ENCODE measurements at places on chromosomes 7 and 10. TPM values are rescaled to one million over a fixed set of nuclear protein-coding genes. Genes with fewer than 3 reads are reported as not detected.

DNA sequence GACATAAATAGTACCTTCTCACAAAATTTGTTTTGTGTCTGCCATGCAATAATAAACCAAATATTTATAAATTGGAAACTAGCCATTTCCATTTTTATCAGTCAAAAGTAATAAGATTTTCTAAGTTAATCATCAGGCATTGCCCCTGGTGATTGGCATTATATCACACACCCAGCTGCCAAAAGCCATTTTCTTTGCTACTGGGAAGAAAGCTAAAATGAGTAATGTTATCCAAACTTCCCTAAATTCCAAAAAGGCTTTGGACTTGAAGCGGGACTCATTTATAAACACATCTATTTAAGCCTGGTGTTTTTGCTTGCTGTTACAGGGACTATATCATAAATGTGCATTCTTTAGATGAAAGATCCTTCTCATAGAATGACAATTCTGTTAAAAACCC lies 86.0 kb downstream of the AKR1D1 start:
- DNase-seq: no peak

DNA sequence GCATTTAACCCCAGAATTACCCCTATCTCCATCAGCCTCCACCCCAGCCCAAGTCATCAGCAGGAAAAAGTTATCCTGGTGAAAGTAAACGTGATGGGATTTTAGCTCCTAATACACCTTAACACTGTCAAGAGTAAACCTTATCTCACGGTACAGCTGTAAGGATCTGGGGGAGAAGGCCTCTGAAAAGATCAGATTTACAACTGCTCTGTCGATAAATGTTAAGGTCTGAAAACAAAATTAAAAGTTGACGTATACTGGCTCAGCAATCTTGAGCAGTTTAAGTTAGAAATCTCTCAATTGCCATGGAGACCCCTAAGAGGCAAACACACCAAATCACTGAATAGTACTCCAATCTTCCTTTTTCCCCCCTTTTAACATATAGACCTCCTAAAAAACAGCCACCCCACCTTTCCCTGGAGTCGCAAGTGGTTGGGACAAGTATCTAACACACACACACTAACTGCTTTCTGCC lies 6.1 kb downstream of the SKAP2 start:
- DNase-seq: no peak

GRCh38 chr7:156432018-156432417 lies 208.6 kb upstream of the RNF32 start:
- no peak for DNase-seq

OR2A42 gene
- under 0.01 TPM for total RNA-seq

DNA sequence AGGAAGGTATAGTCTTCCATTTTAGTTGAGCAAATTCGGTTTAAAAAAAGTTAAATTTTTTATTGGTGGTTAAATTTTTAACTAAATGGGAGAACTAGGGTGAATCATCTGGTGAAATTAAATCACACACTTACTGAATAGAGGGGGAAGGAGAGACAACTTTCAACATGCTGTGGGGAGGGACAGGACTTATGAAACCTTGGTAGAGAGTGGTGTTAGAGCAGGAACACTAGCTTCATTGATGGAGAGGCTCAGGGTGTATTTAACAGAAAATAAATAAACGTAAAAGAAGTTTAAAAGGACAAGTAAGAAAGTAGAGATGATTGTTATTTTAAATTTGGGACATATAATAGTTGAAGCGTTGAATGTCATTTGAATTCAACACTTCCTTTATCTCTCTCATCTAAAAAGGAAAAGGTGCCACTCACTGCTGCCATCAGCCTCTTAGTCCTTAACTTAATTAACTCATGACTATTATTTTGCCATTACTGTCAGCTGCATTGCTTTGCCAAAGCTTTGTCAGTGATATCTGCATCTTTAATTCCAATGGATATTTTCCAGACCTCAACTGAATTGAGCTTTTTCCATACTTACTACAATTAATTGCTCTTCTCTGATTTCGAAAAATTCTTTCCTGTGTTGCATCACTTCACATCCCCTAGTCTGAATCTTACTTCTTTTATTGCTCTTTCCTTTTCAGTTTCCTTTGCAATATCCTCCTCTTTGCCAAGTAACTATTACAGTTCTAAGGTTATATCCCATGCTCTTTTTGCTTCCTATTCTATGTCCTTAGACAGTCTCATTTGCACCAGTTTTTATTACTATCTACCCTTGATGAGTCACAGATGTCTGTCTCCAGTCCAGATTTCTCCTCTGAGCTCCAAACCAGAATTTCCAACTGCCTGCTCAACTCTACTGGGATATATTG lies 71.7 kb downstream of the GNAT3 start:
- peak; percentile 73 for DNase-seq

DNA sequence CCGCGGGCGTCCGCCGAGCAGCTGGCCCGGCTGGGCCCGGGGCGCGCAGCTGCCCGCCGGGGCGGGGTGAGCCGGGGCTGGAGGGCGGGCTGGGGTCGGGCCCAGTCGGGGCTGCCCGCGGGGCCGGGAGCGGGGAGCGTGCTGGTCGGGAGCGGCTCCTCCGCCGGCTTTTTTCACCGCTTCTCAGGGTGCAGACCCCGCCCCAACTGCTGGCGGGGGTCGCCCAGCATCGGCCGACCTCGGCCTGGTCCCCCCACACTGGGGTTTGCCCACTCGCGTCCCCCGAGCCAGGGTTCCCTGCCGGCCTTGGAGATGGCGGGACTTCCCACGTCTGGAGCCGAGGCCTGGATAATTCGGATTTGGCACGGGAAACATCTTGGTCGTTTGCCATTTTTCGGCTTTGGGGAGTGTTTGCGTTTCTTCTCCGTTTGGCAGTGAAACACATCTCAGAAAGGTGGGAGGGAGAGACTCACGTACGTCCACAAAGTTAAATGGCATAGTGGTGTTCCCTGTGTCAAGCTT lies 432 bp downstream of the TMEM248 start:
- peak; percentile 53 for DNase-seq

- DNase-seq: no peak
Observed at GRCh38 chr10:123890226-123890625, 1.4 kb downstream of the CPXM2 start.

DNA sequence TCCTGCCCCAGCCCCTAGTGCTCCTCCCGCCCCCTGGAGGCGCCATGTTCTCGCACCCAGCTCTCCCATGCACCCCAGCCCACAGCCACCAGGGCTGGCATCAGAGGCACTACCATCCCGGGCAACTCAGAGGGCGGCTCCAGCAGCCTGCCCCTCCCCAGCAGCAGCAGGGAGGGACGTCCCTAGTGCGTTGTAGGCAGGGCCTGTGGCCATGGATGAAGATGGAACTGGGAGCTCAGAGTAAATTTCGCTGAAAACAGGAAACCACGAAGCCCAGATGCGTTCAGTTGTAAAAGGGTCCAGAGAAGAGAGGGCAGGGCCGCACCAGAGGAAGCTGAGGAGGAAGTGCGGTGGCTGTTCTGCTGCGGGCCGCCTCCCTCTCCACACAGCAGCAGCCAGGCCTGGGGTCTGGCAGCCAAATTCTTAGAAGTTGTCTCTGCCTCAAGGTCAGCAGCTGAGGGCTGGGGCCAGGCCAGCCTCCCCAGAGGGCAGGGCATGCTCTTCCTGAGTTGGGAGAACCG lies 24.6 kb downstream of the VSIR start:
- DNase-seq: no peak

DNA sequence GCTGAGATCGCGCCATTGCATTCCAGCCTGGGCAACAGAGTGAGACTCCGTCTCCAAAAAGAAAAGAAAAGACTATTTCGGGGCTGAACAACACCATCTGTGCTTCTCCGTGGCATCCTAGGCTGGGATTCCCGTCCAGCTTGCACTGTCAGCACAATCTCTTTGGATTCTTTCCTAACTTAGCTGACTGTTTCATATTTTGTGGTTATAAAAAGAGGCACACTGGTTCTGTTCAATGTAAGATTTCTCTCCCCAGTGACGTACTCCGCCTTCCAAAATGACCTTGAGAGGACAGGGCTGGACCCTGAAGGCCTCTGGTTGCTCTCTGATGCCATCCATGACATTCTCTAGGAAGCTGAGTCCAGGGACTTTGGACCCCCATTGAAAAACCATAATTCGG lies 8.8 kb downstream of the ZNHIT1 start:
- DNase-seq: peak; percentile 62

DNA sequence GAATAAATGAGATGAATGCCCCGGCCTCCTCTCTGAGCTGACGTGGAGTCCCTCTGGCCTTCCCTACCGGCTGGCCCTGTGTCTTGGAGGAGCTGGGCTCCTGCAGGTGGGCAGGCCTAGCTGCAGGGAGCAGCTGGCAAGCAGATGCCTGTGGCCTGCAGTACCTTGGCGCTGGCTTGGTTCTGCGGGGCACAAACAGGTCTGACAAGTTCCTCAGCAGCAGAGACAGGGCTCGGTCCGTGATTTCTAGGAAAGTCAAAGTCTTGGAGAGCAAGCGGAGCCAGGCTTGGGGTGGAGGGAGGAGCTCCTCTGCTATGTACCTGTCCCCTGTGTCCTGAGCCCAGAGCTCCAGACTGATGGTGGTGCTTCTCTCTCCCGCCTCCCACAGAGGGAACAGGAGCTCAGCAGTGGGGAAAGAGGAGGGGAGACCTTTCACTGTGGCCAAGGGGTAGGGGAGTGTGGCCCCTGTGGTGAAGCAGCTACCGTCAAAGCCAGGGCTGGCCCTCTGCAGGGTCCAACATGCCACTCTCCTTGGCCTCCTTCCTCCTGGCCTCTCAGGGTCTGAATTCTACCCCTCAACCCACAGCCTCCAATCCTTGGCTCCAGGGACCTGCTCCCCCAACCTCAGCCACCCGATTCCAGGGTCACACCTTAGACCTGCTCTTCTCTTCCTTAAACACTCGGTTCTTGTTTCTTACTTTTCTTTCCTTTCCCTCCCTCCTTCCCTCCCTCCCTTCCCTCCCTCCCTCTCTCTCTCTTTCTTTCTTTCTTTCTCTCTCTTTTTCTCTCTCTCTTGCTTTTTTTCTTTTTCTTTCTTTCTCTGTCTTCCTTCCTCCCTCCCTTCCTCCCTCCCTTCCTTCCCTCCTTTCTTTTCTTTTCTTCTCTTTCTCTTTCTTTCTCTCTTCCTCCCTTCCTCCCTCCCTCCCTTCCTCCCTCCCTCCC lies 20.1 kb downstream of the MYL10 start:
- no peak for DNase-seq

SLC26A4 gene
- total RNA-seq: under 0.01 TPM

- DNase-seq: no peak
Observed at GRCh38 chr10:133070405-133070804, 17.3 kb upstream of the ADGRA1 start.

GRCh38 chr7:13839063-13839462 lies 150.4 kb downstream of the ETV1 start:
- DNase-seq: no peak

- DNase-seq: no peak
Observed at GRCh38 chr7:120743128-120743527, 114.8 kb downstream of the TSPAN12 start.

DNA sequence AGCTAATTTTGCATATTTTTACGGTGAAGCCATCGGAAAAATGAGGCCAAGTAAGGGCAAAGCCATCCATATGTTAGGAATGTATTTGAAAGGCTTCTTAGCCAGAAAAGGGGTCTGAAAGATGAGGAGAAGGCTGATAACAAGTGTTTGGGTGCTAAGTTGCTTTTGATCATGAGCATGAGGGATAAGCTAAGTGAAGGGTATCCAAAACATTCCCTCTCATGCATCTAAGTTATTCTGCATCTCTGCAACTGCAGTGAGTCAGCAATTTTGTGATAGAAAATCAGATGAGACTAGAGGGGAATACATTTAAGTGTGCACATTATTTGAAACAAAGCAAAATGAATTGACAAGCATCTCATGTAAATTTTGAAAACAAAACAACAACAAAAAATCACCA lies 282.8 kb downstream of the GPR158 start:
- peak; percentile 18 for DNase-seq

LYZL1 gene
- total RNA-seq: not detected

DNA sequence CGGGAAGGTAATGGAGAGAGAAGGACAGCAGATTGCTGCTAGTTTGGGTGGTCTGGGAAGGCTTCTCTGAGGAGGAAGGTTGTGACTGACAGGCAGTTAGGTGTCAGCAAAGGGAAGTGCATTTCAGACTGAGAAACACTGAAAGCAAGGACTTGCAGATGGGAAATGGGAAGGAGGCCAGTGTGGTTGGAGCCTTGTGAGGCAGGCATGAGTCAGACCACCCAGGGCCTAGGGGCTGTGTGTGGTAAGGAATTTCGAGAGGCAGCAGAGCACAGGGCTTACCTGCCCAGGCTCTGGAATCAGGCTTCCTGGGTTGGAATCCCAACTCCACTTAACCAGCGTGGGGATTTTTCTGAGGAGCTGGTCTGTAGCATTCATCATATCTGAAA lies 53.5 kb downstream of the NRF1 start:
- DNase-seq: peak; percentile 83

DNA sequence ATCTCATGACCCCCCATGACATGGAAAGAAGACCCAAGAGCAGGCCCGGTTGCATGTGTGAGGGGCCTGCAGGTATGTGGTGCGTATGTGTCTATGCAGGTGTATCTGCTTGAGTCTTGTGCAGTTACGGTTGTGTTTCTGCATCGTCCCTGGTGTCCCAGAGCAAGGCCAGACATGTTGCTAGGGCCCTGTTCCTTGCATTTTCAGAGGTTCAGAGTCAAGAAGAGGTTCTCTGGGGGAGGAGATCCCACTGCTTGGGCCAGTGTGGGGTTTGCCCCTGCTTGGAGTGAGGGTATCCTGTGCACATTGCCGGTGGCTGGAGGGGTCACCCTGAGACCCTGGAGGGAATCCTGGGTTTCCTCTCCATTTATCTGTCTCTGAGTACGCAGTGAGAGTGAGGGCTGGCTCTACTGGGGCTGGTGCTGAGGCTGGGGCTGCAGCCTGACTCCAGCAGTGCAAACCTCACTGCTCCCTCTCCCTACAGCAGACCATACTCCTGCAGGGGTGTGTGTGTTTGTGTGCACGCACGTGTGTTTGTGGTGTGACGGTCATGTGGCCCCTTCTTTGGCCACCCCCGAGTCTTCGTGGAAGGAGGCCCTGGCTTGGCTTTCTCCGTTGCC lies 4.1 kb downstream of the TRIM8 start:
- DNase-seq: no peak

LFNG gene
- total RNA-seq: 10.8 TPM

DNA sequence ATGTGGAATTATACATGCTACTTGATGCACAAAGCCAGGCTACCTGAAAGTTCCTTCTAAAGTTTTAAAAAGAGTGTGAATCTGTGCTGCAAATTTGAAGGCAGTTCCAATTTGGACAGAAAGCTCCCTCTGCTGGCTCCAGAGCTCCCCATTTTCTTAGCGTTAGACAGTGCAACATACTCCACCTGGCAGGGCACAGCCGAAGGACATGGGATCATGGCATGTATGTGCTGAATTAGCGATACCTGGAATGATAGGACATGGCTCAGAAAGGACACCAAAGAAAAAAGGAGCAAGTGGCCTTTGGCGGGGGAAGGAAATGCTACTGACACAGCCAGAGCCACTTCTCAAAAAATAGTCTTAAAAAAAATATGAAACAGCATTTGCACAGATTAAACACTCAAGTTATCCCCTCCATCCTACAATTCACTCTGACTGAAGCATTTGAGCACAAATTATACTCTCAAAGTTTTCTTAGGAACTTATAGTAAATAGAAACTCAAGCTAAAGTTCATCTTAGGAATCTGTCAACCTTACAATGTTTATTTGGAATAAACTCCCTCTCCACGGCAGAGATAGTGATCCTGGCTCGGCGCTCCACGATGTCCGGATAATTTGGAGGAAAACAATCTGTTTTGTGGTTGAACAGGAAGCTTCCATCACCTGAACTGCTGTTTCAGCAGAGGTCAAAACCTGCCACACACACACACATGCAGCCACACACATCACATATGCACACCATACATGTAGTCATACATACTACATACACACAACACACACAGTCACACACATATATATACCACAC lies 80.0 kb downstream of the C7orf25 start:
- peak; percentile 51 for DNase-seq
